ENCODE measurements at places on chromosomes 5 and 9.

- no peak for DNase-seq
Observed at GRCh38 chr9:95105519-95106287, 211.8 kb downstream of the FANCC start.

- no peak for DNase-seq
Observed at GRCh38 chr9:105188746-105189145, 55.7 kb upstream of the SLC44A1 start.

GRCh38 chr5:167902298-167902697, 389.1 kb upstream of the WWC1 start:
- no peak for DNase-seq

DNA sequence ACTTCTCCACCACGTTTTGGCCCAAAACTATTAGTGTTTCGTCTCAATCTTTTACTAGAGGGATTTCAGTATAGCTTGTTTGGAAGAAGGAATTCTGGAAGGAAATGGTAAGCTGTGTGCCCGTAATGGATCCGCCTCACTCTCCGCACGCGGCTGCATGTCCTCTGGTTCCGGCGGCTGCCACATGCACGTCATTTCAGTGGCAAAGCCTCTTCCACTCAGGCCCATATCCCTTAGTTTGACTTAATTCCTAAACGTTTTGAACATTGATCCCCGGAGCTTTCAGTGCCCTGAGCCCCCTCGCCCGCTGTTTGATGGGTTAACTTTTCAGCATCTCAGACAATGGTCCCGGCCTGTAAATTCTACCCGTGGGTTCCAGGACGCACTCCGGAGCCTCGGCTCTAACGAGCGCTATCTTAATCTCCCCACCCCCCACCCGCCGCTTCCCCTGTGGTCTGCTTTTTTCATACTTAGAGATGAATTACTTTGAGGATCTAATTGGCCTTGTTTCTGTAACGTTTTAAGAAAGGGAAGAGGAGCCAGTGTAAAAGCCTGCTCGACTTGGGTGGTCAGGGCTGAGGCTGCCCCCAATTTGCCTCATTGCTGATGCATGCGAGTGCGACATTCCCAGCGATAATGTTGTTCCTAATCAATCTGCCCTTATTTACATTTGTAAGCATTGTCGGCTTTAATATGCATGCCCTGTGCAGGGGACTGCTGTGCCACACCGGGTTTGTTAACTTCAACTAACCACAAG, 4.6 kb downstream of the PTCH1 start:
- no peak for DNase-seq

DNA sequence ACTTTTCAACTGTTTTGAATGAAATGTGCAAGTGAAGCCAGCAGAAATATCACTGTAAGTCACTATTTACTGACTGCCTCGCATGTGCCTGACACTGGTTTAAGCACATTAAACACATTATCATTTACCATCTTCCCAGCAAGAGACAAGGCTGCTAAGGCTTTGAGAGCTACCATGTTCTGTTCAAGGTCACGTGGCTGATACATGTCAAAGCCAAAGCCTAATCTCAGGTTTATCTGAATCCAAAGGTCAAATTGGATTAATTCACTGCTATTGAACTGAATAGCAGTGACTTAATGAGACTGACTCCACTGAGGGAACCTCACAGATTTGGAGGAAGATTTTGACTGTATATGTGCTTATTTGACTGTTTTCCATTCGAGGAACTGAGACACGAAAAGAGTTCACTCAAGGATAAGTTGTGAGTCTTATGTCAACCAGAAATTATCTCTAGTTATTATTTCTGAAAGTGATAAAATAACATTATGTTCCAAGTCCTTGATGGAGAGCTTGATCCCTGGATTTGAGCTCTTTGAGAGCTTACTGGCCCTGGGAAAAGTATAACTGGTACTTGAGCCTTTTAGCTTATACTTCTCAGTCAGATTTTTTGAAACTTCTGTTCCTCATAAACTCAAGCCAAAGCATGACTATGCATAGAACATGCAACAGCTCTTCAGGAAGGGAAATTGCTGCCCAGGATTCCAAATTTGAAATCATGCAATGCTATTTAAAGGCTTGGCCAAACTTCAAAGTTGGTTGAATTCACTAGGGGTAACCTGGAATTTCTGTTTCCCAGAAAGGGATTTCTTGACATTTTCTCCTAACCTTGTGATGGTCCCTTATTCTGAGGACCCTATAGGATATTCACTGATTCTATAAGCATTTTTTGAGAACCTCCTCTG, 23.4 kb upstream of the ARHGAP26 start:
- no peak for DNase-seq

DNA sequence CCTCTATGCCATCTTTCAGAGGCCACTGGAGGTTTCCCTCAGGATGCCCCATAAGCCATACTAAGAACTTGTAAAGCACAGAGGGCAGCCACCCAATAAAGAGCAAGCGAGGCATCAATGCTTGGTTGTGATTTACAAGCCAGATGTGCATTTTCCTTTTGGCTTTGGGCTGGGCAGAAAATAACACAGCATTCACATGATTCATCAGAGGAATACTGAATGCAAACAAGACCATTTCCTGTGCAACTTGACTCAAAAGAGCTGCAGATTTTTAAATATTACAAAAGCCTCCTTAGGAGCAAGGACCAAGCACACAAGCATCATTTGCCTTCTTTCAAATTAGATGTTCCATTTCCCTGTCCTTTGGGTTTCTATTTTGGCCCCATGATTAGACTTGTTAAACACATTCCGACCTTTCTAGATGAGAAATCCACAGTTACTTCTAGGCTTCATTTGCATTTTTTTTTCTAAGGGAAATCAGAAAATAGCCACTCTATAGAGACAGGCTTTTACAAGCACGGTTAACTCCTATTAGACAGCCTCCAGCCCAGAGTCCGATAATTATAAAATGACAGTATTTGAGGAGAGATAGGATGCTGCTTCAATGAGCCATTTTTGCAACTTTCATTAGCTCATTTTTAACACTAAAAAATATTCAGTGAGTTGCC, 207.8 kb downstream of the SEMA5A start:
- DNase-seq = no peak

GRCh38 chr5:9207817-9208418, 338.0 kb downstream of the SEMA5A start:
- DNase-seq = no peak

All from T-helper 1 cell (primary cell).